Effector memory CD8-positive, alpha-beta T cell (primary cell): ENCODE measurements at places on chromosomes 2 and 18.

- no peak for DNase-seq
These were observed 74.1 kb upstream of the SMAD7 start for GRCh38 chr18:49024804-49025421.

DNA sequence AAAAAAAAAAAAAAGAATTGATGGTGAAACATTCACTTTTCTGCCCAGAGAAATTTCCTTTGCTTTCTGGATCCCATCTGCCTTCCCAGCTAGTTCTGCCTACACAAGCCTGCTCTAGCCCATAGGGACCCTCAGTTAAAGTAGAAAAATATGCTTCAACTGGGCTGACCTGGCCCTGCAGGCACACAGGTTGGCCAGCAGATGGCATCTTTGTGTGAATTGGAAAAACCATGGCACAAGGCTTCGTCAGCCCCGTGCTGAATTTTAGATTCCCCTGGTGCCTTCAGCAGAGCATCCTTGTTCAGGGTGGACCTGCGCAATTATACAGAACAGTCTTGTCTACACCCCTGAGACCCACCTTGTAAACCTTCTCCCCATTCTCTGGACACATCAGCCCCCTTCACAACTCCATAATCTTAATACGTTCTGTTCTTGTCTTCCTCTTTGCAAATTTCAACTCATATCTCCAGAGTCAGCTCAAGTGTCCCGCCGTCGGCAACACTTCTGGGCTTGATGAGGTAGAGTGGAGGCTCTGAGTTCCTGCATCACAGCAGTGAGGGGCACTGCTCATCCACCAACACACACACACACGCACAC is 114.5 kb downstream of the INSIG2 start:
- peak; percentile 37 for DNase-seq

GRCh38 chr18:48206887-48207286 is 202.3 kb downstream of the ZBTB7C start:
- DNase-seq, result no peak

DNA sequence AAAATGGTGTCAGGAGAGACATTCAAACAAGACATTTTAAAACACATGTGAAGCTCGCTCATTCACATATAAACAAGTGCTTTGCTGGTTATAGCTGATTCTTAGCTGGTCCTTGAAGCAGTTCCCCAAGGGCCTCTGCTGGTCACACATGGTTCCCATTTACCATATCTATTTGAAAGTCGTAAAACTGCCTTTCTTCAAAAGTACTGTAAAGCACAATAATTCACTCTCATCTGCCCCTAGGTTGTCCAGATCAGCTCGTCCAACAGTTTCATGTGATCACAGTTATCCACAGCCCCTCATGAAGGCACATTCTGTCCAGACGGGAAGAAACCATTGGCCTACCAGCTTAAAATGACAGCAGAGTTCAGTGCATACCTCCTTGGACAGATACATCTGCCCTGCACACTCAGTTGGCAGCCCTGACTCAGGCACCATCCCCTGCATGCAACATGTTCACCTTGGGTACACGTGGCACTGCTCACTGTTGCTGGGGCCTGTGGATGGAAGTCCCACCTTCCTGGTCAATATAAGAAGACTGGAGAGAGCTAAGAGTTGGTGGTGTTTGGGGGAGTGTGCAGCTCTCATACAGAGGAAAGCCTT is 108.0 kb upstream of the HAAO start:
- no peak for DNase-seq

DNA sequence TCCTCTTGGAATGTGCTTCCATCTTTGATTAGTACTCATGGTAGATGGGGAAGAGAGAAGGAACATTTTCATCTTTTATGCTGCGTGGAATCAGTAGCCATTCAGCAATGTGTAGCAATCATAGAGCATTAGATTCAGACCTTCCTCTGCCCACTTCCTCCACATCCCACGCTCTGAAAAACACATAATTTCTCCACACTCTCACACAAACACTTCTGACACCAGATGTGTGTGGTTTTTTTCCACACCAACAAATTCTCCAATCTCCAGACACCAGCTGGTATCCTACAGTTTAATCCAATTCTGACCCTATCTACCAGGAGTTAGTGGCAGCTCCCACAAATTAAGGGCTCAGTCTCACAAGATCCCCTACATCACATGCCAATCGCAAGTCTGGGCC is 103.3 kb downstream of the AOX1 start:
- DNase-seq, result no peak

GRCh38 chr18:63534615-63535014 is 7.6 kb upstream of the SERPINB12 start:
- DNase-seq, result no peak

GRCh38 chr2:94861308-94862152 is 9.7 kb upstream of the TEKT4 start:
- no peak for DNase-seq

DNA sequence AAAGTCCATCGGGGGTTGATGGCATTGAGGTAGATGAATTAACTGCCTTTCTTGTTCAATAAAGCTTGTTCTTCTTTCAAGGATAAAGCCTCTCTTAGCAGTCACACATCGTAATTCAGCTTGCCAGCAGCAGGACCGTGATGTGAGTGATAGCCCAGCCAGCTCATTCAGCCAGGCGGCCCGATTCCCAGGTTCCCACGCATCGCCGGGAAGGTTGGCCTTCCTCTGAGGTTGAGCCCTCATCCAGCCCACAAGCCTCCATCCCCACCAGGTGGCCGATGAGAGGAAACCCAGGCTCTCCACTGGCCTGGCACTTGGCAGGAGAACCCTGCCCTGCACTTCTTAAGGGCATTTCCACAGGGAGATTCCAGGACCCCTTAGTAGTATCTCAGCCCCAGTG is 4.7 kb downstream of the AGAP1 start:
- no peak for DNase-seq

DNA sequence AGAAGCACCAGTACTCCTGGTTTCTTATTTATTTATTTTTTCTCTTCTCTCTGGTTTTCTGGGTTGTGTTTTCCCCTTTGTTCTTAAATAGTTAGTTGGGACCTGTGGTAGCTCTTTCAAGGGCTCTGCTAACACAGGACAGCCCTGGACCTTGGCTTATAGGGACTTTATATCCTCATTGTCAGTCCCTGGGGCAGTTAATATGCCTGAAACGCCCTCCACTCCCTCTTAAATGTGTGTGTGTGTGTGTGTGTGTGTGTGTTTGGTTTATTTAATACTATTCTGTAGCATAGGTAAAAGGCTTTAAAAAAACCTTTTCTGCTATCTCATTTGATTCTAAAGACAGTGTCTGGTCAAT is 54.6 kb downstream of the GATA6 start:
- no peak for DNase-seq

GRCh38 chr2:1004398-1004797 is 53.7 kb downstream of the SNTG2 start:
- DNase-seq, result no peak

GRCh38 chr2:240993446-240994170 is 4.8 kb upstream of the SNED1 start:
- no peak for DNase-seq

DNA sequence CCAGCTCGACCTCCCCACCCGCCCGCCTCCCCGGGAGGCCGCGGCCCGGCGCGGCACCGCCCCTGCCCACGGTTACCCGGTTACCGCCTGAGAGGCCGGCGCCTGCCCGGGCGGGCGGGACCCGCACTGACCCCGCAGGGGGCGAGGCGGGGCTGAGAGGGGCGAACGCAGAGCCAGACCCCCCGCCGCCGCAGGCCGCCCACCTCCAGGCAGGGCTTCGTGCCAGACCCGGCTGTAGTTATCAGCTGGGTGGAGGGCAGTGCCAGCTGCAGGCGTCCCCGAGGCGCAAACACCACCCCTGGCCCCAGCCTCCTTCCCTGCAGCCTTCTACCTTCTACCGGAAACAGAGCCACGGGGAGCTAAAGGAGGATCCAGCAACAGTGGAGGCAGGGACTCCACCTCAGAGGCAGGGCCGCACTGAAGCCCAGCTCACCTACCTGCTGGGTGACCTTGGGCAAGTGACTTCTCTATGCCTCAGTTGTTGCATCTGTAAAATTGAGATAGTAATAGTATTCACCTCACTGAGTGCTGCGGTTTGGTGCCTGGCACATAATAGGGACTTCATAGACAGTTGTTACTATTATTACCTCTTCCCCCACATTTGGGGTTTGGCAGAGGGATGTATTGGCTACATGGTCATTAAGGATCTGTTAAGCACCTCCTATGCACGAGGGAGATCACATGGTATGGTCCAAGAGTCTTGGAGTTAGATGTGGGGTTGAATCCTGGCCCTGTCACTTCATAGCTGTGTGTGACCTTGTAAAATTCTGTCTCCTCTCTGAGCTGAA is 231.6 kb upstream of the SMAD2 start:
- no peak for DNase-seq

GRCh38 chr2:133819906-133820305 is 251.6 kb upstream of the NCKAP5 start:
- DNase-seq, result no peak

DNA sequence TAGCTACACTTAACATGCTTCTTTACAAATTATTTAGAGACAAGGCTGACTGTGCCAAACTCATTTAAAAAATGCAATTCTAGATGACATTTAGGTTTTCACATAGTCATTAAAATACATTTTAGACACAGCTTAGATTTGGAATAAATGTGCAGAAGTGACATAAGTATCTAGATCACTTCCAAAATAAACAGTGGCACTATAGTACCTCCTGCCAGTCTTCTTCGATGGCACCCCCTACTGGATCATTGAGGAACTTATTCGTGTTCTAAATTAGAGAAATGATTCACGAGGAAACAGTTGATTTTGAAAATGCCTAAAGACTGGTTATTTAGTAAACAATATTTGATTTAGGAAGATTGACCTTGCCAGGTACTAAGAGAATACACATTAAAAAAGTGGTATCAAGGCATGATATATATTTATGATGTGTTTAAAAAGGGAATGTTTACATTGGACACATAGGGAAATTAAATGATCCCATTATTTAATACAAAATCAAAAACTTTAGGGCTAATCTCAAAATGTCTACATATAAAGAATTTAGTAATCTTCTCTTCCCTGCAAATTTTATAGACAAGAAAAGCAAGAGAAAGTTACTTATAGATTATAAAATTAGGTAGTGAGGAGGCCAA is 323.9 kb downstream of the XIRP2 start:
- DNase-seq, result no peak

DNA sequence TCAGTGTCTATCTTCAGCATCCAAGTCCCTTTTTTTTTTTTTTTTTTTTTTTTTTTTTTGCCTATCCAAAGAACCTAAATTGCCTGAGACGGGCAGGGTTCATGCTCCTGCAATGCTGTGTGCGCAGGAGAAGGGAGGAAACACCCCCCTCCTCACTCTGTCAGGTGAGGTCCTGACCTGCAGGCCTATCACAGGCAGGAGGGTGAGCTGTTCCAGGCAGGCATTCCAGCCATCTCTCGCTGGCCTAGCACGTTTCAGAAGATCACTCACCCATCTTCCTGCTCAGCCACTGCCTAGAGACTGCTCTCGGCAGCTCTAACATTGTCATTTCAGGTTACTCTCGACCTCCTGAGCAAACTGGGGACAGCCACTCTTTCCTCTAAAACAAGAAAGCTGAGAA is 48.4 kb upstream of the LAPTM4A start:
- no peak for DNase-seq

- DNase-seq, result no peak
These were observed 273.6 kb downstream of the SCG2 start for GRCh38 chr2:223328578-223328977.

- DNase-seq, result no peak
These were observed 66.0 kb upstream of the ST3GAL5 start for GRCh38 chr2:85954590-85955458.

- DNase-seq, result no peak
These were observed 4.0 kb downstream of the EMILIN2 start for GRCh38 chr18:2850816-2851215.

- no peak for DNase-seq
These were observed 343.5 kb downstream of the MTX2 start for GRCh38 chr2:176612736-176613135.

DNA sequence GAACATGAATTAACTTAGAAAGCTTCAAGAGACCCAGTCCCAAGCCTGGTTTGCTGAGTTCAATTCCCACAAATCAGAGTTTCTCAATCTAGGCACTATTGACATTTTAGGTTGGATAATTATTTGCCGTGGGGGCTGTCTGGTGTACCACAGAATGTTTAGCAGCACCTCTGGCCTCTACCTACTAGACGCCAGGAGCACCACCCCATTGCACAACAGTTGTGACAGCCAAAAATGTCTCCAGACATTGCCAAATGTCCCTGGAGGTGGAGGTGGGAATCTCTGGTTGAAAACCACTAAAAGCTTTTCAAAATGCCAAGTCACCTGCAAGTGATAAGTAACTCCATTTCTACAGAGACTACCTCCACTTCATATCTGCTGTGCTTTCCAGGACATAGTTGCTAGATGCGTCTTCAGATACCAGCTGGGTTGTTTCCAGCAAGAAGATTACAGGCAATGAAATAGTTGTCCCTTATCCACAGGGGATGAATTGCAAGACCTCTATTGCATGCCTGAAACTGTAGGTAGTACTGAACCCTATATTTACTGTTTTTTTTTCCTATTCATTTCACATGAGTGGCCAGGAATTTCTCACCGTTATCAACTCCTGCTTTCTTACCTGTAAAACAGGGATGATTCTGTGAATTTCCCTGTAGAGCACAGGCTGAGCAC is 554.3 kb downstream of the ZEB2 start:
- DNase-seq, result no peak

- no peak for DNase-seq
These were observed 8.6 kb upstream of the KCNE4 start for GRCh38 chr2:223043164-223043941.

- no peak for DNase-seq
These were observed 5.2 kb downstream of the RETREG2 start for GRCh38 chr2:219183151-219183772.

DNA sequence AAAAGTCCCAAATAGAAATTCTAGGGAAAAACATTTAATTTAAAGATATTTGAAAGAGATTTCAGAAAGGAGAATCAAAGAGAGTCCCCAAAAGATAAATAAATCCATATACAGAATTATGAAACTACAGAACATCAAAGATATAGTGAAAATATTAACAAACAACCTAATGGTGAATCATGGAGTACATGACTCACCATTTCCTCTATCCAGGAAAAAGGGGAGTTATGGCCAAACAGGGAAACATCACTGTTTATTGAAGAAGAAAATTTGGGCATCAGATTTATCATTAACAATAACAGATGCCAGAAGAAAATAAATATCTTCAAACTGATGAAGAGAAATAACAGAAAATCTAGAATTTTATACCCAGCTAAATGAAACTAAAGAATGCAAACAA is 448.3 kb downstream of the CDH2 start:
- DNase-seq, result no peak

DNA sequence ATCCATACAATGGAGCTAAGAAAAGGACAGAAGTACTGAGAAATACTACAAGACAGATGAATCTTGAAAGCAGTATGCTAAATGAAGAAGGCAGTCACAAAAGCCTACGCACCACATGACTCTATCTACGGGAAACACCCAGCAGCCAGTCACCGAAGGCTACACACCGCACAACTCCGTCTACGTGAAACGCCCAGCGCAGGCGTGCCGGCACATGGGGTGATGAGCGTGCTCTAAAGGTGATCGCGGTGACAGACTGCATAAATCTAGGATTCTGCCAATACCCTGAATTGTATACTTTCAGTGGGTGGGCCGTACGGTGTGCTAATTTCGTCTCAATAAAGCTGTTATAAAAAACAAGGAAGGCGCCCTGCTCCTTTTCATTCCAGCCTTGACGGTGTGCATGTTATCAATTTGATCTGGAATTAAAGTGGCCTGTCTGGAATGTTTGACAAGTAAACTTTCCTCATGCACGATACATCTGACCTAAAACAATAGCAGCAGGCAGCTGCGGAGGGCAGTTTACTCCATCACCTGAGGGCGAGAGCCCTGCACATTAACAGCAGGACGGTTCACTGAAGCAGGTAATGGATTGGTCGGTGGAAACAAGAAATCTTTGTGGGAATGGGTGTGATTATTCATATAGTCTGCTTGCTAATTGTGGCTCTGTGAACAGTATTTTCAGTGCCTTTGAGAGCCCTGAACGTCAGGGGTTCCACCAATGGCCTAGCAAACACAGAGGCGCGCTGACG is 86.2 kb upstream of the SALL3 start:
- no peak for DNase-seq
